Caki2 (cell line): ENCODE measurements at places on chromosomes 1 and 21. TPM values are rescaled to one million over a fixed set of nuclear protein-coding genes. Genes with fewer than 3 reads are reported as not detected.

- no peak for DNase-seq
Measured at GRCh38 chr1:53643041-53643880, 95.7 kb downstream of the GLIS1 start.

DNA sequence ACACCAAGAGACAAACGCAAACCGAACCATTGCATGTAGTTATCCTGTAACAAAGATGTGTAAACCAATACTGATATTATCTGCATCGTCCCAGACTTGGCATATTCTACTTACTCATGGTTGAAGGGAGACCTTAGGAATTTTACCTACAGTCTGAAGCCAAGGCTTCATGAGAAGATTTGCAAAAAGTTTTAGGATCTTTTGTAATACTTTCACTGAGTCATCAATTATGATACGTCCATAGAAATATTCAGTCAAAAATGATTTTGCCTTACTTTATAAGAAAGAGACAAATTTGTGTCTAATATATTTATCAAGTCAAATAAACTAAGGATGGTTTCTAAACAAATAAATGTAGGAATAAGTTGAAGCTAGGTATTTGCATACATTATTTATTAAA, 1176.1 kb upstream of the ADGRL2 start:
- no peak for DNase-seq

DNA sequence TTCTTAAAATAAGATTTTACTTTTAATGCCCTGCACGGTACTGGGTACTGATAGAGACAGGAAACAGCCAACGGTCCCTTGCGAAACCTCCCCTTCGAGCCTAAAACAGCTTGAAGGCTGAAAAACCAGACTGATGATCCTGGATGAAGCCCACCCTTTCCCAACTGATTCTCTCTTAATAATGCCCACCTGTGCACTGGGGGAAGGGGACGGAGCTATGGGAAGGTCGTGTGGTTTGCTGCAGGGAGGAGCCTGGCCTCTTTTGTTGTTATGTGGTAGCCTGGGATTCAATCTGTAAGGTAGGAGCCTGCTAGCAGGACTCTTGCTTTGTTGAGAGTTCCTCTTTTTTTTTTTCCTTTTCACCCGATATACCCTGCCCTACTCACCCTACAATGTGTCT, 25.6 kb downstream of the SAMSN1 start:
- DNase-seq = no peak

Gene PTPN22
- total RNA-seq = 0.71 TPM in 1 of 2 replicates, not detected in the other

Gene PGLYRP3
- total RNA-seq = not detected in 2 replicates

Gene CHIA
- not detected in 2 replicates for total RNA-seq
